ENCODE measurements at places on chromosomes 4 and X. TPM values are rescaled to one million over a fixed set of nuclear protein-coding genes. Genes with fewer than 3 reads are reported as not detected.

Gene DAPP1
- polyA plus RNA-seq: 1.2 TPM

Gene SHROOM2
- polyA plus RNA-seq: 0.34 TPM

Gene FAM13A
- 12.4 TPM for polyA plus RNA-seq

Gene TRIM75
- not detected for polyA plus RNA-seq

Gene XAGE2
- polyA plus RNA-seq: not detected

Gene PJA1
- polyA plus RNA-seq: 17.2 TPM

Gene ATP11C
- 13.0 TPM for polyA plus RNA-seq

Gene STARD8
- polyA plus RNA-seq: 3.0 TPM

Gene CT83
- not detected for polyA plus RNA-seq

Gene EVC2
- polyA plus RNA-seq: 1.6 TPM

Gene GSX2
- not detected for polyA plus RNA-seq

Gene F9
- polyA plus RNA-seq: not detected

Gene PITX2
- polyA plus RNA-seq: 0.55 TPM

Gene ITIH6
- polyA plus RNA-seq: not detected

Gene FHIP1A
- polyA plus RNA-seq: 3.8 TPM

Gene GPR119
- not detected for polyA plus RNA-seq
